Stimulated activated naive CD8-positive, alpha-beta T cell treated with anti-CD3 and anti-CD28 coated beads, Interleukin-15, Interleukin-2, amounts not matched to agents 100 U/mL and 50 U/mL, for 24 hours (primary cell): ENCODE measurements at places on chromosomes 13 and 19.
A peak's percentile ranks its signal among the peaks of the same experiment; 100 is the strongest.

DNA sequence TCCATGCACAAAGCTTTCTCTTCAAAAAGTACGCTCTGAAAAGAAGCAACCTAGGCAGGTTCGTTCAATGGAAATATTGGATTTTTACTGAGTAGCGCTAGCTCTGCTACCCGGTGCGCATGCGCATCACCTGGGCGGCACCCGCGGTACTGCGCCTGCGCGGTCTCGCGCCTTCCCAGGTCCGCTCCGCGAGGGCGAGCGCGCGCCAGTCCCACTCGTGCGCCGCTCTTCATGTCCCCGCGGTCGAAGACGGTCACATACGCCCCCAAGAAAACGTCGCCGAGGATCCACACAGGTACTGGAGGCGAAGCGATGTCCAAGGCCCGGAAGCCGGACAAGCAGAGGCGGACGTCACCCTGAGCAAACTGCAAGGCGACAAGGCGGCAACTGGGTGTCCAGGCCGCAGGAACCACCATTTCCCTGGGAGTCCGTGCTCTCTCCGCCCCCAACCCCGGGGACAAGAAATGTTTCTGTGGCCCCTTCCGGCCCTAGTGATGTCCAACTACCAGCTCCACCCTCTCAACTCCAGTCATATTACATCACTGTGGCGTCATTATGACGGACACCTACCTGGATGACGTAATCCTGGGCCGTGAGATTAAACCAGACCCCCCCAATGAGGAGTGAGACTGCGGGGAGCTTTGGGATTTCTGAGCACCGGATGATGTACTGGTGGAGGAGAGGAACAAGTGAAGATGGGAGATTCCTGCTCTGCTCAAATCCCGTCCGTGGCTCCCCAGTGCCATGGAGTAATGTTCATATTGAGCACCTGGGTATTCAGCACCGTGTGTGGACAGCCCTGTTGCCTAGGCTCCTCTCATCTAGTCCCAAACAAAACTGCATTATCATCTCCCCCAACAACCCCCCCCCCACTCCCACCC lies 4.8 kb upstream of the KCNC3 start:
- DNase-seq = peak; percentile 86

DNA sequence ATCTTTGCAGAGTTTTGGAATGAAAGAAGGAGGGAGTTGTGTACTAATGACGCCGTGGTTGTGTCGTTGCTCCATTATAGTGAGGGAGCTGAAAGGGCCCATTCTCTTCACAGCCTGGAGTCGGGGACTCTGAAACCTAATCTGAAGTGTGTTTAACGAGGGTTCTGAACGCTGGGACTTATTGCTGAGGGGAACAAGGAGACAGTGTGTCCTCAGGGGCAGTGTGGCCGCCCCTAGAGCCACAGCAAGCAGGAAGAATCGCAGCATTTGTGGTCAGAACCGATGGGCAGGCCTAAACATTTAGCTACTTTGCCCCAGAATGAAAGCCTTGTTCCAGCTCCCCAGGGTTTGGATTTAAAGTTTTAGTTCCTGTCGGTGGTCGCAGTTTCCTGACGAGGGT lies 156.4 kb upstream of the RNF113B start:
- DNase-seq = no peak

DNA sequence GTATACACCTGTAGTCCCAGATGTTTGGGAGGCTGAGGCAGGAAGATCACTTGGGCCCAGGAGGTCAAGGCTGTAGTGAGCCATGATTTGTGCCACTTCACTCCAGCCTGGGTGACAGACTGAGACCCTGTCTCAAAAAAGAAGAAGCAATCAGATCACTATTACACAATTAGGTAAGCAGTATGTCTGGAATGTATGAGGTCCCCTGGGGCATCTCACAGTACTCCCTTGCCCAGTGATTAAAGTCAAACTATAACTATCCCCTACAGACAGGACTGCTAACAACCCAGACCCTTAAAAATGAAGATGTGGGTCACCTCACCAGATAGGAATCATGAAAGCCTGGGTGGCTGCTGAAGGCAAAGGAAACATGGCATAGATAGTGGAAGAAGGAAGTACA lies 9.4 kb upstream of the PAN3 start:
- DNase-seq = no peak

DNA sequence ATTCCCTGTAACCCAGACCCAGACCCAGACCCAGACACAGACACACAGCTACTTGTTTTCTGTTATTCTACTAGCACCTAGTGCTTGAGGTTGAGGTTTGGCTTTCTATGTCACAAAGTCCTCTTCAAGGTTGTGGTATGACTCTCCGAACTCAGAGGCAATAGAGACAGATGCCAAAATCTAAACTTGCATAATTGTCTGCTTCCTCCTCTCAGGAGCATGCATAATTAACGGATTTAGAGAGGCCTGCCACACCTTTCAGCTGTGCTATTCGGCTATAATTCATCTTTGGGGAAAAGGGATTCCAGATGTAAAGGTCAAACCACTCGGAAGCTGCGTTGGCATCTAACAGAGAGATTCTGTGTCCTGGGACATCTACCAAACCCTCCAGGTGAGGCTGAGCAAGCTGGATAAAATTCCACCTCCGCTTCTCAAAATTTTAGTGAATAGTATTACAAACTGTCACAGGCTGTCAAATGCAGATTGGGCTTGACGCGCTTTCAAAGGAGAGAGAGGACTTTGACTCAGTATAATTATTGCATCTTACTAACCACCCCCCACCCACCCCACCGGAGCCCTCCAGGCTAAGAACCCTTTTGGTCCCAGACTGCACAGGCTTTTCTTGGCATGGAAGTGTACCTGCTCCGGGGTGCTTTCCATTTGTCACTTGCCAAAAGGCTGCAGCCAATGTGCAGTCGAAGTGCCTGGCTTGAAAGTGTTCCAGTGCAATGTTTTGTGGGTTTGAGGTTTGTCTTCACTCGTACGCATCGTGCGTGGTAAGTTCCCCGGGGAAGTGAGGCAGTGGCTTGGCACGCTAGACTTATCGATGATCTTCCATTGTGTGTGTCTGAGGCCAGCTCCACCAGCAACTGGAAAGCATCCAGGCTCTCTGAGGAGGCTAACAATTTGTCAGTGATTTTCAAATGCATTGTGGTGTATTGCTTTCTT lies 194.1 kb downstream of the TDRD3 start:
- no peak for DNase-seq

DNA sequence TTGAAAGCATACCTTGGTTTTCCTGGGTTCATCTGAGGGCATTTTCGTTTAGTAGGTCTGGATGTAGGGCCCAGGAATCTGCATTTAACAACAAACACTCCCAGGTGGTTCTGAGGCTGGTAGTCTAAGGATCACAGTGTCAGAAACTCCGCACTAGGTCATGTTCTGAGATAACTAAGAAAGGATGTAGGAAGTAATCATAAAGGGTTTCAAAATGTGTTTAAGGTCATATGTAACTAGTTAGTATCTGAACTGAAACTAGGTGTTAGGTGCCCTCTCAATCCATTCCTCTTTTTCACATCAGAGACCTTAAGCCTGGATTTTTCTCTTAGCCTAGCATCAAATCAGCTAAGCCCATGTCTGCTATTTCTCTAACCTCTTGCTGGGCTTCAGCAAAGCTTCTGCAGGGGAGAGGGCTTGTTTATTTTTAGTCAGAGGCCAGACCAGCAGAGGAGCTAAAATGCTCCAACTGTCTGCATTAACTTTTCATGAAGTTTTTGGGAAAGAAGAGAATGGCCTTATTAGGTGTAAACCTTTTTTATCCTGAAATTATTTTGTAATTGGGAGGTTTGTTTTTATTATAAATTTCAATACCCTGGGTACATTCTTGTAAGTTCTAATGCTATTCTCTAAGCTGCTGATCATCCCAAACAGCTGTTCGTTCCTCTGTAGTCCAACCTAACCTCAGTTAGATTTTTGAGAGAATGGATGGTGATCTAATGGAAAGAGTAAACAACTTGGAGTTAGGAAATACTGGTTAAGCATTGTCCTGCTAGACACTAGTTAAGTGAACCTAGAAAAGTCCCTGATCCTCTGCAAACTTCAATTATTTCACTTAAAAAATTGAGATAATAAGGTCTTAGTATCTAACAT lies 262.8 kb upstream of the RFC3 start:
- DNase-seq = no peak

GRCh38 chr13:32334671-32335070 lies 19.4 kb downstream of the BRCA2 start:
- DNase-seq = no peak

GRCh38 chr13:94613051-94613450 lies 11.4 kb downstream of the GPR180 start:
- no peak for DNase-seq

GRCh38 chr13:77502104-77502720 lies 33.3 kb upstream of the SCEL start:
- DNase-seq = no peak

- DNase-seq = no peak
Measured at GRCh38 chr13:23480324-23480723, 46.8 kb upstream of the SACS start.

DNA sequence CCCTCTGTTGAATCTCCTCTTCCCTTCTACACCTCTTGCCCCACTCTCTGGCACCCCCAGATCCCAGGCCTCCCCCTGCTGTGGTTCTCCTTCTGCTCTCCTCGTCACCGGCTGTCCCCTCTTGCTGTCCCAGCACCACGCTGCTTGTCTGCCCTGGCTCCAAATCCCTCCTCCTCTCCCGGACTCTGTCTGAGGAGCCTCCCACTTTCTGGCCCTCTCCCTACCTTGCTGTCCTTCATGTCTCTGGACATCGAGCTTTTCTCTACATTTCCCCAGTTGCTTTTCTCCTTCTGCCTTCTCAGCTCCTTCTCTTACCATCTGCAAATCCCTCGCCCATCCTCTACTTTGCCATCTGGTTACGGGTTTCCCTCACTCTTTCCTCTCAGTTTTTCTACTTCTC lies 1.2 kb downstream of the ZNF347 start:
- no peak for DNase-seq

DNA sequence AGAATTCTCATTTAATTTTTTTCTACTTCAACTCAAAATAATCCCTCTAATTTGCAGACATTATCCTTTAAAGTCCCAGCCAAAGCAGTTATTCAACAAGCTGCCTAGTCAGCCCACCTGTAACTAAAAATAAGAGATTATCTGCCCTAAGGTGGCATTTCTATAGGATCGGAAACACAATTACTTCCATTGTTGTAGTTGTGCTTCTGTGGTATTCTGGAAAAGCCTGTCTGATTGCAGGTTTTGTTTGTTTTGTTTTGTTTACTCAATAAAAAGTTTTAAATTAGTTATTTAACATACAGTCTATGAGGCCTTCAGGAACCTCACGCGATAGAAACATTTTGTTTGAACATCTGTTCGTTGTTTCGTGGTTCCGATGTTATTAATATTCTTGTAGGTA lies 101.0 kb downstream of the ZIC5 start:
- DNase-seq = no peak

DNA sequence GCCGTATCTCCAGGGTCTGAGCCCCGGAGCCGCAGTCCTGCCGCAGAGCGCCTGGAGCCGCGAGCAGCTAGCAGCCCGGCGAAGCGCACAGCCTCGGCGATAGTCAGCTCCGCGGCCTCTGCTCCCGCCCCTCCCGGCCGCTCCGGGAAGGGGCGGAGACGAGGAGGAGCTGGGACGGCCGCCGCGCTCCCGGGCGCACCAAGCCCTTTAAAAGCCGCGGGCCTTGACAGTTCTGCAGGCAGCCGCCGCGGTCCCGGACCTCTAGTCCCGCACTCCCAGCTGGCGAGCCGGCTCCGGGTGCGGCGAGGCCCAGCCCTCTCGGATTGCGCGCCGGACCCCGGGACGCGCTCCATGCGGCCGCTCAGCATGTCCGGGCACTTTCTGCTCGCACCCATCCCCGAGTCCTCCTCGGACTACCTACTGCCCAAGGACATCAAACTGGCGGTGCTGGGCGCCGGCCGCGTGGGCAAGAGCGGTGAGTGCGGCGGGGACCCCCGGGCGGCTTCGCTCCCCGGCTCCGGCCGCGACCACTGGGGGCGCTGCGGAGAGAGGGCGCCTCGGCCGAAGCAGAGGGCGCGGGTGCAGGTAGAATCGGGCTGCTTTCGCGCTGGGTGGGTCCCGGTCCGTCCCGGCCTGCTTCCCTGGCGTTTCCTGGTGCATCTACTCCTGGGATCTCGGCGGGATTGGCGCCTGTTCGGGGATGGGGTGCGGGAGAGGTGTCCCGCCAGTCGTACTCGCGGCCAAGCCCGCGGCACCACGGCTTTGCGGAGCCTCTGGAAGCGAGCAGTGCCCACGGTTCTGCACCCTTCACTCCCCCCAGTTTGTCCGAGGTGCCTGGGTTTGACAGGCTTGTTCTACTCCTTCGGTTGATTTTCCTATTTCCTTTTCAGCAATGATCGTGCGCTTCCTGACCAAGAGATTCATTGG lies at the start of gene RASL11A:
Gene RASL11A (plus strand): TSS at position 237 of the 927 bp plus-strand sequence. CDS start 115 bp downstream, at position 352.
- DNase-seq = peak; percentile 86

DNA sequence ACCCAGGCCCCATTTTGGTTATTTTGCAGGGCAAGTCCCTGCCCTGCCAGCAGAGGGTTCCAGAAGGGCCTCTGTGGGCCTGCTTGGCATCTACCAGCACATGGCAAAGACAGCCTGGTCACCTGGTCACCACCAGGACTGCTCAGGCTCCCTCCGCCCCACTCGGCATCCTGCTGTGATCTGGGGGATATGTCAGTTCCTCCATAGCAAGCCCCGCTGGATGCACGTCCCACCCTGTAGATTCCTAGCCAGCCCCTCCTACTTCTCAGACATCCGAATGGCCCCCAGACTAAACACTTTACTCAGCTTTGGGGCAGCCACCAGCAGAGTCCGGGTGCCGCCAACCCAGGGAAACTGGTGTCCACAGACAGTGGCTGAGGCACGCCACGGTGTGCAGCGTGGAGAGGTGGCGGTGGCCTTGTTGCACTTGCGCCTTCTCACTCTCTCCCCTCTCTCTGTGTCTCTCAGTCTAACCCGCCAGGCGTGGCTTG lies 31.8 kb upstream of the USE1 start:
- DNase-seq = peak; percentile 47

DNA sequence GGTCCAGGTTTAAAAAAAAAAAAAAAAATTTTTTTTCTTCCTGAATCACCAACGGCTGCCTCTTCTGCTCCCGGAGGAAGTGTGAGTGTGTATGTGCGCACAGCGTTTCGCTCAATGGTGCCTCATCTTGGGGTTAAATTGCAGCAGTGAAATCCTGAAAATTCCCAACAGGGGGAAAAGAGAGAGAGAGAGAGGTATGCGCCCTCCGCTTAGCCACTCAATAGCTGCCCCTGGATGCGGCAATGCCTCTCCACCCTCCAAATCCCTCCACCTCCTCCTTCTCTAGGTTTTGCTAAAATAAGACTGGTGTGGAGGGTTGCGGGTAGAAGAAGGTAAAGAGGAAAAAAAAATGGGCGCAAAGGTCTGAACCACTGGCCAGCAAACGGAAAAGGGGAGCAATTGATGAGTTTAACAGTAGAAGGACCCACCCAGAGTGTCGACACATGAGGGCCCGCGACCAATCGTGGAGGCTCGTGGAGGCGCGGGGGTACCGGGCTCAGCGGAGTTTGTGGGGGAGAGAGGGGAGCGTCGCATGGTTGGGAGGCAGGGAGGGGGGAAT lies 853 bp upstream of the CACNA1A start:
- no peak for DNase-seq
